ENCODE measurements at places on chromosomes 4 and X.
A peak's percentile ranks its signal among the peaks of the same experiment; 100 is the strongest.

DNA sequence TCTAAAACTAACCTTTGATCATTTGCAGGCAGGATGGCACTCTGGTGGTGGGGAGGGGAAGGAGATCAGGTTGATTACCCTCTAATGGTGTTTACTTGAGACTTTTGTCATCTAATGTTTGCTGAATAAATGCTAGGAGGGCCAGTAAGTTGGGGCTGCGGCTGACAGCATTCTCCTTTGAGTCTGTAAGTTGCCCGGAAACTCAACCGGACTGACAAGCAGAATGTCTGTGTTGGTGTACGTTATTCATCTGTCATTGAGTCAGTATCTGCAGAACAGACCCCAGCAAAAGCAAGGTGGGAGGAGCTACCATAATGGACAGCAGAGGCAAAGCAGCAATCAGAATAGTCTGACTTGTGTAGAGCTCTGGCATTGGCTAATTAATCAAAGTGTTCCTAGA lies 1210.6 kb upstream of the PABPC4L start:
- no peak for DNase-seq

- no peak for DNase-seq
Measured at GRCh38 chrX:33053001-33053400, 158.3 kb downstream of the DMD start.

GRCh38 chr4:184392316-184392715 lies 82.0 kb downstream of the IRF2 start:
- no peak for DNase-seq

DNA sequence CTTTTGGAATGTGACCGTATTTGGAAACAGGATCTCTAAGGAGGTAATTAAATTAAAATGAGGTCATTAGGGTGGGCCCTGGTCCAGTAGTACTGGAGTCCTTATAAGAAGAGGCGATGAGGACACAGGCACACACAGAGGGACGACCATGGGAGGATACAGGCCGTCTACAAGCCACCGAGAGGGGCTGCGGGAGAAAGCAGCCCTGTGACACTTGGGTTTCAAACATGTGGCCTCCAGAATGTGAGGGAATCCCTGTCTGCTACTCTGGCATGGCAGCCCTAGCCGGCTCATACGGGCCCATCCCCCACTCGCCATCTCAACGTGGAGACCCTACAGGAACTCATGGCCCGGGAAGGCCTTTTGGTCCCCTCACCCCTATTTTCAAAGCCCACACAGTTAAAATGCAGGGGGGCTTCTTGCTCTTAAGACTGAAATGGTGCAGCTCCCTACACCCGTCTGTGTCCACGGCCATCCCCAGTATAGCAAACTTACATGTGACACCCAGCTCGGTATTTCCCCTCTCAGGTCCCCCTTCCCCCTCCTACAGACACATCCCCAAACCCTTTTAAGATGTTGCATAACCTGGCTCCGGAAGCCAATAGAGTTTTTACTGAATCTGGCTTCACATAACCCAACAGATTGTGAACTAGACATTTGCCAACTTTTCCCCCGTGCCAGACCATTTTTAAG lies 124.1 kb upstream of the TBL1X start:
- peak; percentile 12 for DNase-seq

GRCh38 chrX:118495958-118496762 lies 545 bp downstream of the DOCK11 start:
- no peak for DNase-seq

DNA sequence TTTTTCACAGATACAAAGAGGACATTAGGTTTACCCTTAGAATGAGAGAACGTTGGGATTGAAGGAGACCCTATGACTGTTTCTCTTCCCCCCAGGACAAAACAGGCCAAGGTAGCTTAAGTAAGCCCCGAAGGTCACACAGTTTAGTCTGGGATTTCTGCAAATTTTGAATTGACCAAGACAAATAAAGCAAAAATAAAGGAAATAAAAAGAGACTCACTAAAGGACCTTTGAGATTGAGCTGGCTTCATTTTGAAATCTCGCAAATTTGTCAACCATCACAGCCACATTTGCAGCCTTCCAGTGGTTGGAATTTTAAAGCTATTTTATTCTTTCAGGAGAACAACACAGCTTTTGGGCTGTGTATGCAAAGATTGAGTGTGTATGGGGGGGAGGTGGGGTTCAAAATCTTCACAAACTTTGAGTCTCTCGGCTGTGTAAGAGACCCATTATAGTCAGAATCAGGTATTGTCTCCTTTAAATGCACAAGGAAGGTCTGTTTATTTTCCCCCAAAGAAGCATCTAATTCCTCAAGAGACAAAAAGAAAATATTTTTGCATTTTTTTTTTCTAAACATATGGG lies 4.2 kb downstream of the TMSB4X start:
- DNase-seq, result no peak

- no peak for DNase-seq
Measured at GRCh38 chr4:30801876-30802275, 81.7 kb downstream of the PCDH7 start.

- no peak for DNase-seq
Measured at GRCh38 chrX:15864023-15864422, 9.4 kb upstream of the AP1S2 start.

- no peak for DNase-seq
Measured at GRCh38 chr4:163755013-163755412, 260.5 kb downstream of the TMA16 start.

DNA sequence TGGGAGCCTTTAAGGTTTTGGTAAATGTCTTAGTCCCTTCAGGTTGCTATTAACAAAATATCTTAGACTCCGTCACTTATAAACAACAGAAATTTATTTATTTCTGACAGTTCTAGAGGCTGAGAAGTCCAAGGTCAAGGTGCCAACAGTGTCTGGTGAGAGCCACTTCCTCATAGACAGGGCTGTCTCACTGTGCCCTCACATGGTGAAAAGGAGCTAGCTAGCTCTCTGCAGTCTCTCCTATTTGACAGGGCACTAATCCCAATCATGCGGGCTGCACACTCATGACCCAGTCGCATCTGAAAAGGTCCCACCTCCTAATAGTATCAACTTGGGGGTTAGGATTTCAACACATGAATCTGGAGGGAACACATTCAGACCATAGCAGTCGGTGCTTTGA lies 63.4 kb upstream of the KLF3 start:
- no peak for DNase-seq

DNA sequence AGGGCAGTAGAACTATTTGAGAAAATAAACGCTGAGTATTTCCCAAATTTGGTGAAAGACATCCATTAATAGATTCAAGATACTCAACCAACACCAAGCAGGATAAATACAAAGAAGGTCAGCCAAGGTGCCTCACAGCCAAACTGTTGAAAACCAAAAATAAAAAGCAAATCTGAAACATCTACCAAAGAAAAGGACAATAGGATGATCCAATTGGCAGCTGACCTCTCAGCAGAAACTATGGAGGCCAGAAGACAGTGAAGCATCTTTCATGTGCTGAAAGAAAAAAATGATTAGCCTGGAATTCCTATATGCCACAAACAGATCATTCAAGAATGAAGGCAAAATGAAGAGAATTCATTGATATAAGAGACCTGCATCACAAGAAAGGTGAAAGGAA lies 44.9 kb downstream of the USP46 start:
- DNase-seq, result no peak

DNA sequence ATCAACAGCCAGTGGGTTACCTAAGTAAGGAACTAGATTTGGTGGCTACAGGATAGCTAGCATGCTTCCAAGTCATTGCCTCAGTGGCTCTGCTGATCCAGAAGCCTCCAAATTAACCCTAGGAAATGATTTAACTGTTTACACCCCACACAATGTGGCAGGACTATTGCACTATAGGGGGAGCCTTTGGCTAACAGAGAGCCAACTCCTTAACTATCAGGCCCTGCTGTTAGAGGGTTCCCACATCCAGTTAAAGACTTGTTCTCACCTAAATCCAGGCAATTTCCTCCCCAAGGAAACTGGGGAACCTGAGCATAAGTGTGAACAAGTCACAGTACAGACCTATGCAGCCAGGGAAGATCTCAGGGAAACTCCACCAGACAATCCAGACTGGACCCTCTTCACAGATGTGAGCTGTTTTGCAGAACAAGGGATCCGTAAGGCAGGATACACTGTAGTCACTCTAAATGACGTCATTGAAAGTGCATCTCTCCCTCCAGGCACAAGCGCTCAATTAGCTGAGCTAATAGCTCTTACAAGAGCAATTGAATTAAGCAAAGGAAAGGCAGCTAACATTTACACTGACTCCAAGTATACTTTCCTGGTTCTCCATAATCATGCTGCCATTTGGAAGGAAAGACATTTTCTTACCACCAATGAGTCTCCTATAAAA lies 185.3 kb upstream of the SPOCK3 start:
- no peak for DNase-seq

- DNase-seq, result no peak
Measured at GRCh38 chr4:104866809-104867208, 279.9 kb upstream of the TET2 start.

DNA sequence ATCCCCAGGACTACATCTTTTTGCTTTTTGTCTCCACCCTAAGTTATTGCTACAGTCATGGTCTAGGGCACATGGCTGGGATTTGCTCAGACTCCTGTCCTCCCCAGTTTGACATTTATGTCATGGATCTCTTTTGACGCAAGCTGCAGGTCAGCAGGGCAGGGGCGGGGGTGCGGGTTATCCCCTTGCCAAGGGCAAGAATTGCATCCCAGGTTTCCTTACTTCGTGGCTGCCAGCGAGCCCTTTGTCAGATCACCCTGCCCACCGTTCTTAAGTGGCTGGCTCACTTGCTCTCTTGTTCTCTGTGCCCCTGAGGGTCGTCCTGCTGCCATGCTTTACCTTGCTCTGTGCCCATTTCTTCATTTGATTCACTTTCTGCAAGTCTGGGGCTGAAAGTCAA lies 21.1 kb upstream of the UBA1 start:
- no peak for DNase-seq

Data from NCI-H2171 treated with DMSO at 0.1 percent for 48 hours (cell line).